NCI-H82 (cell line): ENCODE measurements at places on chromosomes 13 and 19.

DNA sequence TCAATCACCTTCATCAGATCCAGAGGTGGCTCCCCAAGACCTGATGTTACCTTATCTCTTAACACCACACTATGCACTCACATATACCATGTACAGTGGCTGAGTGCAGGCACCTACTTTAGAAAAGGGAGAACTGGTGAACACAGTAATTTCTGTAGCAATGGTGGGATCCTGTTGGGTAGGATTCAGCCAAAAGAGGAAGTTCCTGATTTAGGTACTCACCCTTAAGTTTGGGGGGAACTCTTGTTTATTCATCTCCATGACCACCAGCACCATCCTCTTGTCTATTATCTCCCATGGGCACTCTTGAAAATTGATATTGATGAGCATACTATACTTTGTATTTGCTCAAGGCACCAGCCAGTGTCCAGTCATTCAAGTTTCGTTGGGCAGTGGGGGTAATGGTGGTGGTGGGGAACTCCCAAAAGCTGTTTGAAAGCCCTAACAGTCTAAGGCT is 324.4 kb downstream of the LMO7 start:
- no peak for DNase-seq

GRCh38 chr13:40271271-40271885 is 395.1 kb downstream of the FOXO1 start:
- DNase-seq, result no peak

DNA sequence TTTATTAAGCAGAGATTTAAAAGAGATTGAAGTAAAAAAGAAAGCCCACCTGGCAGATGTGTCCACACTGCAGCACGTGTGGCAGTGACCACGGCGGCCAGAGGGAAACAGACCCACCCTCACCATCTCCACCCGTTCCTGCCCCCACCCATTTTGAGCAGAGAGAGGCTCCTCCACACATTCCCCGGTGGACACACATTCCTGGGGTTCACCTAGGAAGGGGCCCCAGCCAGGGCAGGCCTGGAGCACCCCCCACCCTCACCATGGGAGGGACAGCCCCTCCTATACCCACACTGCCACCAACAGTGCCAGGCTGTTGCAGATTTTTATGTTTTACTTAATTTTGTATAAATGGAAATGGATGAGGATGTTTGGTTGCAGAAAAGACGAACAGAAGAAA is 54.9 kb downstream of the SLC7A9 start:
- no peak for DNase-seq

DNA sequence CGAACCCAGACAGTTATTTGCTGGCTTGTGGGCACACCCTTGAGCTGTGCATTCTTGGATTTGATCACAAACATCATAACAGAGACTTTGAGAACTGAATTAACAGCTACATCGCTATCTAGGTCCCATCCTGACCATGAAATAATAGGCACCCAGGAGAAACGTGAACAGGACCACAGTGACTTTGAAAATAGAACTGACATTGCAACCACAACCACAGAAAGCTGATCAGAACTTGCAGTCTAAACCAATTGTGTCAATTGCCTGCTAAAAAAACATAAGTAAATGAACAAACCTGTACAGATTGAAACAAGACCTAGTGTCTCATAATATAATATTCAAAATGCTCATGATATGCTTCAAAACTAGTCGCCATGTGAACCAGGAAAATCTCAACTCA is 18.3 kb upstream of the KATNAL1 start:
- no peak for DNase-seq

DNA sequence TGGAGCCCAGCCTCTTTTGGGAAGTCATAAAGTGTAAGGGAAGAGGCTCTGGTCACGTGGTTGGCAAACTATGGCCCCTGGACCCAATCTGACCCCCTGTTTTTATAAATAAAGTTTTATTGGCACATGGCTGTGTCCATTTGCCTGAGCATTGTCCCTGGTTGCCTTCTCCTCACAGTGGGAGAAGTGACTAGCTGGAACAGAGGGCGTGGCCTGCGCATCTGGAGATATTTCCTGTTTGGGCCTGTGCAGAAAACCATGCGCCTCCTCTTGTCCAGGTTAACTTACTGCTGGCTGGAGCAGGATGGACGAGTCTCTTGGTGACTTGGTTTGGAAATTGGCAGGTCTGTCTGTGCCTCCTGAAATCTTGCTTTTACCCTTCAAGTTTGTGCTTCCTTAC is 48.3 kb downstream of the KDM4B start:
- DNase-seq, result no peak

DNA sequence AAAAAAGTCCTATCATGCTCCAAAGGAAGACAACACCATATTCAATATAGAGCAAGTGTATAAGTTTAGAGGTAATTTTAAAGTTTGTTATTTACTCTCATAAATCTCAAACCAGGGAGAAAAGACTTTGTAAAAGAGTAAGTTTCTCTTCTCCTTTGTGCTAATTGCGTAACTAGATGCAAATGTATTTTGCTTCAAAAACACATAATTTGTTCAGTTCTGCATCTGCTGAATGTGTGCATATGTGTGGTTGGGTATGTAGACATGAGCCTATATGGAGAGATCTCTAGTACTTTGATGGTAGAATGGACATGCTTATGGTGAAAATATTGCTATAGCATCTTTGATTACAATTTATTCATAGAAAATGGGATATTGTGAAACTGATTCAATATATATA is 17.8 kb upstream of the MIR17HG start:
- no peak for DNase-seq

- DNase-seq, result no peak
These were observed 200.3 kb downstream of the LMO7 start for GRCh38 chr13:75836441-75836840.

GRCh38 chr13:106159295-106160195 is 375.9 kb downstream of the EFNB2 start:
- DNase-seq, result no peak

- DNase-seq, result no peak
These were observed 5.0 kb upstream of the JUNB start for GRCh38 chr19:12786141-12786870.

GRCh38 chr19:54418030-54418929 is 3.0 kb downstream of the TTYH1 start:
- DNase-seq, result no peak

GRCh38 chr19:4474514-4475022 is 2.5 kb downstream of the HDGFL2 start:
- DNase-seq, result peak; percentile 91
